CD4-positive, alpha-beta T cell treated with Interferon alpha-2 for 1 hour (primary cell): ENCODE measurements at places on chromosomes 1 and 21.

- no peak for DNase-seq
Observed at GRCh38 chr1:28249866-28250295, 9.4 kb upstream of the SESN2 start.

DNA sequence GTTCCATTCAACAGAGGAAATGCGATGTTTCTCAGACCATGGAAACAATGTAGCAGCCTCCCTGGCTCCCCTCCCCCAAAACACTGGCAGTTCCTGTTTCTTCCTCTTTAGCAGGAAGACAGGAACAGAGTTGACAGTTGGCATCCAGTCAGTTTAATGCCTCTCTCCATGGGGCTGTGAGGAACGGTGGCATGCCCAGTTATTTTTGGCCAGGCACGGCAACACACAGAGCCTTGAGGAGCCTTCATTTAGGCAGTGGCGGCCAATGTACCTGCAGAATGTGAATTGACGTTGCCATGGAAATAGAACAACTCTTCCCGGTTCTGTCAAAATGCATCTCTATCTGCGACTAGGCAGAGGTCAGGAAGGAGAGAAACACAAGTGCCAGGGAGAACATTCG is 330.6 kb downstream of the DSCAM start:
- no peak for DNase-seq

- DNase-seq = no peak
Observed at GRCh38 chr1:192574073-192574472, 1.5 kb upstream of the RGS1 start.

DNA sequence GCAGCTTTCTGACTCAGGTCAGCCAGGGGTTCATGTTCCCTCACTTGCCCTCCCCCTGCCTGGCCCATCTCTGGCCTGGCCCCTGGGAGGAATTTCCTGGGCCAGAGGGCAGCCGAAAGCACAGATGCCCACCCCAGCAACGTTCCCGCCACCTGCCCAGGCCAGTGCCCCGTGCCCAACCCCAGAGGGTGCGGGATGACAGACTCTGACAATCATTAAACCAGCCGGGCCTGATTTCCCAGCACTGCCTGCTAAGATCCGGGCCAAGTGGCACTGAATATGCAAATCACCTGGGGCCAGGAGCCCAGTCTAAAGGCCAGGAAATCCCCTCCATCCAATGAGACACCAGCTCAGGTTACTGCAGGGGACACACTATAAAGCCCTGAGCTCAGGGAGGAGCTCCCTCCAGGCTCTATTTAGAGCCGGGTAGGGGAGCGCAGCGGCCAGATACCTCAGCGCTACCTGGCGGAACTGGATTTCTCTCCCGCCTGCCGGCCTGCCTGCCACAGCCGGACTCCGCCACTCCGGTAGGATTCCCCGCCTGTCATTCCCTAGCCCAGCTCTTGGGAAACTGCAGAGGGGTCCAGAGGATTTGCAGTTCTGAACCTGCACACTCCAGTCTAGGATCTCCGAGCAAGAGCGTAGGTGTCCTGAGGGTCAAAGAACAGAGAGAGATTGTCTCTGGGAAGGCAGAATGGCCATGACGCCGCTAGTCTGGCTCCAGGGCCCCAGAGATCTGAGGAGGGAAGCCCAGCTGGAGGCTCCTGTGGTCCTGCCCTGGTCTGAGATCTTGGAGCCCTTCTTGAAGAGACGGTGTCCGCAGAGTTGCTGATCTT is at the start of gene ELF3:
Gene ELF3 (plus strand): TSS at position 408 of the 836 bp plus-strand sequence. CDS start 550 bp downstream, outside the sequence.
- DNase-seq = no peak

- no peak for DNase-seq
Observed at GRCh38 chr1:247316590-247317197, 15.0 kb downstream of the ZNF496 start.

- DNase-seq = no peak
Observed at GRCh38 chr1:171210355-171210754, 25.3 kb downstream of the FMO2 start.

DNA sequence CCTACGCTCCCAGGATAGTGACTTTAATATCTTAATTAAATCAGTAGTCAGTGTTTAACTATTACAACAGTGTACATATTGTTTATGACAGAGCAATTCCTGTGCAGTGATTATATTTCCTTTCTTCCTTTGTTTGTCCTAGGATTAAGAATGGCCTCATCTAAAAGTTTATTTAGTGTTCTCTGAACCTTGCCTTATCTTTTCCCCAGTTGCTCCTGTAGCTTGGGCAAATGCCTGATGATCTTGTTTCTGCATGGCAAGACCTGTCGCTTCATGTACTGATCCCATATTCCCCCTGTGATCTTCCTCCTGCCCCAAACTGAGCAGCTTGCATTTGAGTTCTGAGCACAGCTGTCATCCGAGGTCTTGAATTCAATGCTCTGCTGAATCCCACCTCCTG is 69.1 kb upstream of the STUM start:
- DNase-seq = no peak

- DNase-seq = no peak
Observed at GRCh38 chr1:198254521-198254920, 97.7 kb downstream of the NEK7 start.

DNA sequence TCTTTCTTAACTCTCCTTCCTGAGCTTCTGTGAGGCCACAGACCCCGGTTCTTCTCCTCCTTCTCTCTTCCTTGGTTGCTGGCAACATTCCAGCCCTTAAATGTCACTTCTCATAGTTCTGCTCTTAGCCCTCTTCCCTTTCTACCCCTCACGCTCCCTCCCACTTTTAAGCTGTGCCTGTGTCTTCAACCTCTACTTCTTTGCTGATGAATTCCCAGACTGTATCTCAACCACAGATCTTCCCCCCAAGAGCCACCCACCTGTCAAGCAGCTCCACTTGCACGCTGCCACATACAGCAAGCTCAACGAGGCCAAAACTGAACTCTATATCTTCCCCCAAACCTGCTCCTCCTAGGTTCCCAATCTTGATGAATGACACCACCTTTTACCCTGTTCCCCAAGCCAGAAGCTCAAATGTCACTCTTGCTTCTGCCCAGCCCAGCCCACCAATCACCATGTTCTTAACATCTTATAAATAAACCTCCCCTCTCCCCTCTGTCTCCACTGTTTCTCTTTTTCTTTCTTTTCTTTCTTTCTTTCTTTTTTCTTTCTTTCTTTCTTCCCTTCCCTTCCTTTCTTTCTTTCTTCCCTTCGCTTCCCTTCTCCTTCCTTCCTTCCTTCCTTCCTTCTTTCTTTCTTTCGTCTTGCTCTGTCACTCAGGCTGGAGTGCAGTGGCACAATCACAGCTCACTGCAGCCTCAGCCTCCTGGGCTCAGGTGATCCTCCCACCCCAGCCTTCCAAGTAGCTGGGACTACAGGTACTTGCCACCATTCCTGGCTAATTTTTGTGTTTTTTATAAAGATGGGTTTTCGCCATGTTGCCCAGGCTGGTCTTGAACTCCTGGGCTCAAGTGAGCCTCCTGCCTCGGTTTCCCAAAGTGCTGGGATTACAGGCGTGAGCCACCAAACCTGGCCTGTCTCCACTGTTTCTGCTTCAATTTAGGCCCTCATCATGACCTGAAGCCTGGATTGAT is 19.8 kb upstream of the PTP4A2 start:
- DNase-seq = peak; percentile 40

- DNase-seq = no peak
Observed at GRCh38 chr1:248670003-248670402, 14.7 kb upstream of the OR2T27 start.

DNA sequence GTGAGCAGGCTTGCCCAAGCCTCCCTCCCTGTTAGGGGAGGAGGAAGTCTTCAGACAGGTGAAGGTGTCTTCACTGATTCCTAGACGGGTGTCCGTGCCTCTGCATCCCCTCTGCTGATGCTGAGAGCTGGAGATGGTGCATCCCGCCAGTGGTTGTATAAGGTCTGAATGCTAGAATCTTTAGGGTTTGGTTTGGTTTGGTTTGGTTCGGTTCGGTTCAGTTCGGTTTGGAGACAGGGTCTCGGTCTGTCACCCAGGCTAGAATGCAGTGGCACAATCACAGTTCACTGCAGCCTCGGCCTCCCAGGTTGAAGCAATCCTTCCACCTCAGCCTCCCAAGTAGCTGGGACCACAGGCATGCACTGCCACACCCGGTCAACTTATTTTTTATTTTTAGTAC is 153.6 kb downstream of the PGBD5 start:
- DNase-seq = no peak

GRCh38 chr1:71882637-71883036 is 399.7 kb downstream of the NEGR1 start:
- no peak for DNase-seq

DNA sequence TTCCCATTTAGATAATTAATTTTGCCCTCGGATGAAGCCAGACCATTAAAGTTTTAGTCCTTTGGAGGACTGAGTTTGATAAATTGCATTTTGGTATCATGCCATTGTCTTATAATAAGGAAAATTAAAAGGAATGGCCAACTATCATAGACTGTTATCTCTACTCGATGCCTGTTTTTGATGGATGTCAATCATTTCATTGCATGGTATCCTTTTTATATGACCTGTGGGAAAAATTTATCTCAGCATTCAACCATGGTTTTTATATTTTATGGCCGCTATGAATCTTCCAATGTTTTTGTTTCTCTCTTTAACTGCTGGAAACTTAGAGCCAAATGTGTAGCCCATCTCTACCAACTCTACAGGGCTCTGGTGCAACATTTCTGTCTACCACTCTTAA is 9.9 kb upstream of the CCT8 start:
- DNase-seq = no peak

DNA sequence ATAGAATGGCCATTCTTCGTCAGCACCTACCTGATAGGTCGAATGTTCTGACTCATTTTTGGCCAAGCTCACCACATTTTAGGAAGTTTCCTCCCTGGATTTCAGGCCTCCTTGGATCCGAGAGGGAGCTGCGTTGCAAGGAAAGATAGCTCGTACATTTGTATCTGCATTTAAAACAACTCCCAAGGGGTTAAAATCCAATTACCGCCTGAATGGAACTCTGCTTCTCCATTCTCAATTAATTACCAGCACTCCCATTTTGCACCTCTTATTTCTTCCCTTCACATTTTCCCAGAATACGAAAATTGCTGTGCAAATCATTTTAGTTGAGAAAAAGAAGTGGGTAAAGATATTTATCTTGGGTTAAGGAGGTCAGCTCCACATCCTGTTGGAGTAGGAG is 610.7 kb downstream of the NPHP4 start:
- DNase-seq = no peak
